Left renal pelvis (tissue), 4 donors: ENCODE measurements at places on chromosomes 6 and 20.

DNA sequence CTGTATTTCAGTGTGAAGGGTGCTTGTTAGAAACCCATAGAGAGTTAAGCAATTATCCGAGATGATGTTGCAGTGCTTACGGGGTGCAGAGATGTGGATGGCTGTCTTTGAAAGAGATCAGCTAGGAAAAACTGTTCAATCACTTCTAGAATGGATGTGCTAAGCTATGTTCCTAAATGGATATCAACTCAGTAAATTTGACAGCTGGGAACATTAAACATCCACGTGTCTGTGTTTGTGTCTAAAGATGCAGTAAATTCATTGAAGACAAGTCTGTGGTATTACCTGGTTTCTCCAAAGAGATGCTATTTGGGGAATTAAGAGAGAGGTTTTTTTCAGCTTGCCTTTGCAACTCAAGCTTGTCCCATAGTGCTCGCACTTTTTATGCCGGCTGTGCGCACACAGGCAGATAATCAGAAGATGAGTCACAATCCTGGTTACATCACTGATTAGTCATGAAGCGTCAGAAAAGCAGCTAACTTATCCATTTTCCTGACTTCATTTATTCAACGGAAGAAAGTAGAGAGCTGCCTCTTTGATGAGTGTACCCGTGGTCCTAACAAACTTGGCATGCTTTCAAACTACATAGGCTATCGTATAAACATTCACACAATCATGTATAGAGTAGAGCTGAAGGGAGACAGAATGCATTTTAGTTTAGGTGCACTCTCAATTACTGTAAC is 691.7 kb upstream of the SLC35B3 start:
- DNase-seq, result no peak

DNA sequence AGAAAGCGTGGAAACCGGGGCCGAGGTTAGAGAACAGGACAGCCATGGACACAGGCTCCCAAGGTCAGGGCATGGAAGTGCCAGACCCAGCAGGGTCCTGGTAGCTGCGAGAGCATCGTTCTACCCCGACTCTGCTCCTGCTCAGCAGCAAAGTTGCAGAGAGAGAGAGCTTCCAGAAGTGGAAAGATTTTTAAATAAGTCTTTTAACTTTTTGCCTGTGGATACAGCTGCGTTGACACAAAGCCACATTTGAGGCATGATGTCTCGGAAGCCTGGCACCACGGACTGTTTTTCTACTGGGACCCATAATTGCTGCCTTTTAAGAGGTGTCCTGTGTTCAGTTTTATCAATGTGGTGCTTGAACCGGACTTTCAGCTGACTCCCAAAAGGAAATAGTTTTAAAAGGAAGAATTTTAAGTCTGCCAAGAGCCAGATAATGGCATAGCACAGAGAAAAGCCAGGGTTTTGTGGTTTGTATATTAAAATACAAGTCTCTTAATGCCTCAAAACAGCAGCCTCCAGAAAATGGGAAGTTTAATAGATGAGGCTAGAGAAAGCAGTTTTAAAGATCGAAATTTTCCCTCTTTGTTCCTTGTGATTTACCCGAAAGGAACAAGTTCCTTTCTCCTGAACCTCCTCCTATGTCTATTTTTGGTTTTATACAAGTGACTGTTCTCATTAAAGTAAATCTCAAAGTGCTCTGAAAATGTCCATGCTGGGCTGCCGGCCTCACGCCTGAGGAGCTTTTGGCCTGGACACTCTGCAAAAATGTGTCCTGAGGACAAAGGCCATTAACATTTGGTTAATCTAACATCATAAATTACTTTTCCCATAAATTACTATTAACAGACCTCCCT is 91.5 kb downstream of the RIN2 start:
- peak; percentile 31 for DNase-seq

DNA sequence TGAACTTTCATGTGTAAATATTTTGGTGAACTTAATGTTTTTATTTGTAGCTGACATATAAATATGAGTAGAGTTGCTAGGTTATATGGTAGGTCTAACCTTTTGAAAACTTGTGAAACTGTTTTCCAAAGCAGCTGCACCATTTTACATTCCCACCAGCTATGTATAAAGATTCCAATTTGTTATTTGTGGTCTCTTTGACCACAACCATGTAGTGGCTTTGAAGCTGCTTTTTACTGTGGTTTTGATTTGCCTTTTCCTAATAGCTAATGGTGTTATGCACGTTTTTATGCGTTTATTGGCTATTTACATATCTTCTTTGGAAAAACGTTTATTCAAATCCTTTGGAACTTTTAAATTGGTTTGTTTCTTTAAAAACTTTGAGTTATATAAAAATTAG is 10.3 kb downstream of the CST3 start:
- DNase-seq, result no peak

- DNase-seq, result no peak
Observed at GRCh38 chr6:62057300-62057699, 228.7 kb downstream of the KHDRBS2 start.

GRCh38 chr6:148535976-148536375 is 193.3 kb downstream of the SASH1 start:
- DNase-seq, result no peak

DNA sequence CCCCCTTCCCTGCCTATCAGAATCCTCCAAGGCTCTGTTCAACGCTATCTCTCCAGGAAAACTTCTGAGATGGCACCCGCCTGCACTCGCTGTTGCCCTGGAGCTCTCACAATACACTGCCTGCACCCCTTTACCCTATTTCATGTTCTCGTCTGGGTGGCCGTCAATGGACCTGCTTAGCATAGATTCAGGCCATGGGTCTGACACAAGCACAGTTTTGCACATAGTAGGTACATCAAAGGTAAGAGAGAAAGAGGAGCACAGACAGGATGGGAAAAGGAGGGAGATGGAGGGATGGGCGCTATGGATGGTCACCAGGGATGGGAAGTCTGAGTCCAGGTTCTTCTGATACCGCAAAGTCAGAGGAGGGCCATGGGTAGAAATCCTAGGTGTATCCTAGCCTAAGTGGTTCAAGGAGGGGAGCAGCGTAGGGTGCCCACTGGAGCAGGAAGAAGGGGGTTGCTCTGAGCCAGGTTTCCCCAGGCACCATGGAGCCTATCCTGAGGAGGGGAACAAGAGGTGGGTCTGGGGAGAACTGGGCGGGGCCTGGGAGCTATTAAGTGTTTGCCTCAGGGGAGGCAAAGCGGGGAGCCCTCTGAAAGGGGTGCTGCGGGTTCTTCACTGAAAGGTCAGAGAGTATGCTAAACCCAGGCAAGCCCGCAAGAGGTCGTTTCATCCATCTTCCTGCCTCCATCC is 89.3 kb downstream of the MRPL14 start:
- DNase-seq, result no peak

DNA sequence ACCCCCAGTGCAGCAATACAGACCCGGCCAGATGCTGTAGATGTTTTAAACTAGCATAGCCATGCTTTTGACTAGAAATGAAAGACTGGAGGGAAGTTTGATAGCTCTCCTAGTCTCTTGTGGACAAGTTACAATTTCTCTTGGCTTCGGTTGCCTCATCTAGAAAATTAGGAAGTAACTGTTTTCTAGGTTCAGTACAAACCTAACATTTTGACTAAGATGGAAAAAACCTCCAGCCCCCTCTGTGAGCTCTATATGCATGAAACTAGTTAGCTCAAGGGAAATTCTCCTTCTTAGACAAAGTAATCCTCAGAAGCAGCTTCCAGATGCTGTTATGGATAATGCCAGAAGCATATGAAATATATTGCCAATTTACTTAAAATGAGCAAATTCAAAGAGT is 86.6 kb downstream of the RNF144B start:
- no peak for DNase-seq

- no peak for DNase-seq
Observed at GRCh38 chr6:25118038-25118437, 161.1 kb upstream of the CARMIL1 start.

DNA sequence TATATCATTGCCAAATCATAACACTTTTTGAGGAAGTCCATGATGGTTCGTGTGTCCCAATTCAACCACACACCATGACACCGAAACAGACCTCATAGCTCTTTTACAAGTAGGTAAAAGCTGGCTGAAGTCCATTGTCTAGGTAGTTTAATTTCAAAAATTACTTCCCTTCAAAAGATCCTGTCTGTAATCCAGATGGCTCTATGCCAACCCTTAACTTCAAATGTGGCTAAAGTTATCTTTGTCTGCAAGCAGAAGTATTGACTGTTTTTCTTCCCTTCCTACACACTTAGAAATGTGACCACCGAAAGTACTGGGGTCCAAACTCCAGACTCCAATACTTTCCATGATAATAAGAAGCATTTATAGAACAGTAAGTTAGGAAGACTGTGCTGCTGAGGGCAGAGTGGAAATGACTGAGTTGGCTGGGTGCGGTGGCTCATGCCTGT is 8.3 kb upstream of the TIAM2 start:
- DNase-seq, result no peak

DNA sequence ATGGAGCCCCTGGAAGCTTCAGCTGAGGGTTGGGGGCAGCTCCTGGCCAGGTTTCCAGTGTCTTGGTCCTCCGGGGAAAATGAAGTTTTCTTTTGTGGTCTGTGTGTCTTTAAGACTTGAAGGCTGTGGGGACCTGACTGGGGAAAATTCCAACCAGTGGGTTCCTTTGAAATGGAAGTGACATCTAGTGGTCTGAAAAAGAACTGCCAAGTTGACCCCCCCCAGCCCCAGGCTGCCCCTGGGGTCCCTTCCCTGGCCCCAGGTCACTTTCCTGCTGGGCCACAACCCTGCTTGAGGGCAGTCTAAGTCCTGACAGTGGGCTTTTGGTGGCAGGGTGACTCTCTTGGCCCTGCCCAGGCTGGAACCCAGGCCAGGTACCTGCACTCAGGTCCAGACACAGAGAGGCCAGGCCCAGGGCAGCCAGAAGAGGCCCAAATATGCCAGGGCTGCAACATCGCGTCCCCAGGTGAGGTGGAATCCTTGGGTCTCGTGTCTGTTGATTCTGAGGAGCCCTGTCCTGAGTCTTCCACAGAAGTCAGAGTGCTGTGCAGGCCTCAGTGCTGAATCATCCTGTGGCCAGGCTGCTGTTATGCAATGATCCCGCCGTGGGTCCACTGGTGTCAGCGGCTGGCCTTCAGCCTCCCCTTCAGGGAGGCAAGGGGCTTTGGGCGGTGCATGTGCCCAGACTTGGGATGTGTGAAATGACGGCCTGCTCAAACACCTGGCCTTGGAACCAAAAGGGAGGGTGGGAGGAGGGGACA is 68.4 kb downstream of the VEGFA start:
- no peak for DNase-seq

DNA sequence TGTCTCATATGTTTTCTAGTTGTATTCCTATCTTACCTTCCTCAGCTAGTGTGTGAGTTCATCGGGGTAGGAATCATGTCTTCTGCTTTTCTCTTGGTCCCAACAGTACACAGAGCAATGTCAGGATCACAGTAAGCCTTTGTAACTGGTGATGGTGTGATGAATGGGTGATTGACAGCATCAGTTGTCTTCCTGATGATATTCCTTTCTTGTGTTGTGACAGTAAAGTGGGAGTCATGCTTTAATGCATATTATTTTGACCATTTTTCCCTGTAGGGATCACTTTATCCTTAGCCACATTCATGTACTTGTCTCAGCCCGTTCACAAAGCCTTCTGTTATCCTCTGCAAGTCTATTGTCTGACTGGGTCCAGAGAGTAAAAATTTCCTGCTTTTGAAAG is 501.7 kb downstream of the UTRN start:
- no peak for DNase-seq

GRCh38 chr20:38057351-38057972 is 23.9 kb downstream of the RPRD1B start:
- DNase-seq, result peak; percentile 46

GRCh38 chr6:159874435-159874834 is 16.4 kb upstream of the MAS1 start:
- no peak for DNase-seq

GRCh38 chr20:40319741-40320516 is 369.1 kb downstream of the MAFB start:
- no peak for DNase-seq

DNA sequence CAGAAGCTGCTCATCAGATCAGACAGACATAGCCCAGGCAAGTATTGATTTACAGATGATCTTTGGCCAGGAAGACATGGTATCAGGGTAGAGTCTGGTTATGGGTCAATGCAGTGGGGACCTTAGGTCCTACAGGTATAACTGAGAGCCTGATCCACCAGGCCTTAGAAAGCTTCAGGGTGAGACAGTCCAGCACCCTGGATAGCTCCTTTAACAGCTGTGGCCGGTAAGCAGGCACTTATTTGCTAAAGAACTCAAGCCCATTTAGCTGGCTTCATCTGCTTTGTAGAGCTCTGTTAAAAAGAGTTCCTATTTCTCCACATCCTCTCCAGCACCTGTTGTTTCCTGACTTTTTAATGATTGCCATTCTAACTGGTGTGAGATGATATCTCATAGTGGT is 39.6 kb downstream of the ESR1 start:
- peak; percentile 10 for DNase-seq

DNA sequence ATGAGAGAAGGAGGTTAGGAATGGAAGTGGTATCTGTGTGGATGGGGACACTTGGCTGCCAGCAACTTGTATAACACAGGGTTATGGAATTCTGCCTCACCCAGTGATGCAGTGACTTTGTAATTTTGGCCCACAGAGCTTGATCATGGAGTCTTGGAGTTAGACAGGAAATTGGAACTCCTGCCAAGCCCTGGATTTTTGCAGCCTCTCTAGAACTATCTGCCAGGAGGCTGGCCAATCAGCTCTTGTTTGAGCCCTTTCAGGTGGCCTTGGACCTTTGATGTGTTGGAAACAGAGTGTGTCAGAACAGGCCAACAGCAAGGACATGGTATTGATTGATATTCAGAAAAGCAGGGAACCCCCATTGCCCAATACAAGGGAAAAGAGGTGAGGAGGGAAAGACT is 157.7 kb upstream of the GGTLC1 start:
- DNase-seq, result no peak

DNA sequence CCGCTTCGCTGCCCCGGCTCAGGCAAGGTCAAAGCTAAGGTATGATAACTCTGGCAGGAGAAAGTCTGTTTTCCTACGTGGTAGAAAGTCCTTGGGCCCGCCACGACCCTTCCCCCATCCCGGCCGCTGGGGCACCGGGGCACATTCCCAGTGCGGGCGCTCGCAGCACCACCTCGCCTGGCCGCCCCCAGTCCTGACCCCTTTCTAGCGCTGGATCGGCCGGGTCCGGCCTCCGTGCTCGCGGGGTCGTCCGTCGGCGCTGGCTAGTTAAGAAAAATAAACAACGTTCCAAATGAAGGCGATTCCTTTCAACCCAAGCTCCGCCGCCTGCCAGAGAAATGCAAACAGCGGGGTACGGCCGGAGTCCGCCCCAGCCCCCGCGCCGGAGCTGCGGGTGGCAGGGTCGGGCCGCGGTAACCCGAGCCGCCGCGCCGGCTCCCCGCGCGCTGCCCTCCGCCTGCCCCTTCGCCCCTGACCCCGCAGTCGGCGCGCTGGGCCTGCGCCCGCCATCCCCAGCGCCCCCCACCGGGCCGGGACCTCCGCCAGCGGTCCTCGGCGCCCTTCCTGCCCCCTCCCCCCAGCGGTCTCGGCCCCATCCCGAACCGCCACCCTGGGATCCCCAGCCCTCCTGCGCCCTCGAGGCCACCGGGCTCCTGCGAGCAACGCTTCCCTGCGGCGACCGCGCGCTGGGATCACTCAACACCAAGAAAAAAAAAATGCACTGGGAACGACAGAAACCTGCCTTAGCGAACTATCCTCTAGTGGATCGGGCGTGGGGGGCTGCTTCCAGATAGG is 37.6 kb downstream of the NCR2 start:
- no peak for DNase-seq

GRCh38 chr6:121485359-121485811 is 49.9 kb downstream of the GJA1 start:
- DNase-seq, result no peak
